ENCODE measurements at places on chromosomes 2 and 18.
A peak's percentile ranks its signal among the peaks of the same experiment; 100 is the strongest.

DNA sequence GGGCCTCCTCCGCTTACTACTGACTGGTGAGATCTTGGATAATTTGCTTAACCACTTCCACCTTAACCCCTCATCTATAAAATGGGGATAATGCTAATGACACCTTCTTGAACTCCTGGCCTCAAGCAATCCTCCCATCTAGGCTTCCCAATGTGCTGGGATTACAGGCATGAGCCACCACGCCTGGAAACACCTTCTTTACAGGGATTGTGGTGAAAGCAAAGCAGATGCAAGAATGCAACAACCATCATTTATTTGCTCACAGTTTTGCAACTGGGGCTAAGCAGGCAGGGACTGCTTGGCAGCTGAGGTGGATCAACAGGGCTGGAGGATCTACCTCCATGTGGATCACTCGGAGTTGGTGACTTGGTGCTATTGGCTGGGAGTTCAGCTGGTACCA is 76.2 kb upstream of the ZNF532 start:
- no peak for DNase-seq

GRCh38 chr18:50199921-50200320 is 5.0 kb upstream of the MYO5B start:
- no peak for DNase-seq

DNA sequence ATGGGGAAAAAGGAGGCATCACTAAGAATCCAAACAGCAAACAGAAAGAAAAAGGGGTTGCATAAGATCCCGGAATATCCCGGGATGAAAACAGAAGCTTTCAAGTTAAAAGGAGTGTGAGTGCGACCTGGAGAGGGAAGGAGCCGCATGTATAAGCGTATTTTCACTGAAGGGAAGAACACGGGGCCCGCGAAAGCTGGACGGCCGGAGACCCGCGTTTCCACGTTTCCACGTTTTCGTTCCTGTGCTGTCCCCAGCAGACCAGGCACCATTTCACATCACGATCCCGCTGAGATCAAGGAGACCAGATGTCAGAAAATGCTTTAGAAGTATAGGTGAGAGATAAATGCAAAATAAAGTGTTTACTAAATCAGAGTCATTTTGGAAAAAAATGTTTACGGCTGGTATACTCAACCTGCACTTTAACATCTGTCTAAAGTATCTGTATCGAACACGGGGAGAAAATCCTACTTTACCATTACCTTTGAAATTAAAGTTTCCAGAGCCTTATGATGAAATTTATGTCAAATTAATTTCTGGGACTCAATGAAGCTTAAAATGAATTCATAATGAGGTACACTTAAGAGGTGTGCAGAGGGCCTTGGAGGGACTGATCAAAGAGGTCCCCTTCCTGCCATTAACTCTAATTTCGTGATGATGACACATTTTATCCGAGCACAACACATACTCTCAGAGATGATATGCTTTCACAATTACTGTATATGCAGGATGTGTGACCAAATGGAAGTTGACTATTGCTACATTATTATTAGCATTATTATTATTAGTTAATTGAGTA is 71.0 kb upstream of the SALL3 start:
- DNase-seq: no peak

GRCh38 chr2:20526708-20527107 is 79.8 kb downstream of the RHOB start:
- no peak for DNase-seq

DNA sequence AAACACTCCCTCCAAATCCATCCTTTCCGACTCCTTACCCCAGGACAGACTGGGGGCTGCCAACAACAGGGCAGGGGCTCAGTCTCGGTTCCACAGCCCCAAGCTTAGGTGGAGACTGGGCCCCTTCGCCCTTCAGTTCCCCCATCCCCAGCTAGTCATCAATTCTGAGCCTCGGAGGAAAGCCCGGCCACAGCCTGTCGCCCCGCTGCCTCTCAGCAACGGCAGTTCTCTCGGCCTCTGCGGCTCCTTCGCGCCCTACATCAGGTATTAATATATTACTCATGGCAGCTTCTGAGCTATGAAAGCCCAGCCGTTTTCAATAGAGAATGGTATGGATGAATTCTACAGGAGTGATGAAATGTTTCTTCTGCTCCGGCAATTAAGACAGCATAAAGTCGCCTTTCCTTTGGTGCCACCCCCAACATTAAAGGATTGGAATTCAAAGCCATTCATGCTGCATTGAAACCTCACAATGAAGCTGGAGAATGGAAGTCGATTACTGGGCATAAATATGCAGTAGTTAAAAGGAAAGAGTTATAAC is 2.8 kb downstream of the HDAC4 start:
- no peak for DNase-seq

DNA sequence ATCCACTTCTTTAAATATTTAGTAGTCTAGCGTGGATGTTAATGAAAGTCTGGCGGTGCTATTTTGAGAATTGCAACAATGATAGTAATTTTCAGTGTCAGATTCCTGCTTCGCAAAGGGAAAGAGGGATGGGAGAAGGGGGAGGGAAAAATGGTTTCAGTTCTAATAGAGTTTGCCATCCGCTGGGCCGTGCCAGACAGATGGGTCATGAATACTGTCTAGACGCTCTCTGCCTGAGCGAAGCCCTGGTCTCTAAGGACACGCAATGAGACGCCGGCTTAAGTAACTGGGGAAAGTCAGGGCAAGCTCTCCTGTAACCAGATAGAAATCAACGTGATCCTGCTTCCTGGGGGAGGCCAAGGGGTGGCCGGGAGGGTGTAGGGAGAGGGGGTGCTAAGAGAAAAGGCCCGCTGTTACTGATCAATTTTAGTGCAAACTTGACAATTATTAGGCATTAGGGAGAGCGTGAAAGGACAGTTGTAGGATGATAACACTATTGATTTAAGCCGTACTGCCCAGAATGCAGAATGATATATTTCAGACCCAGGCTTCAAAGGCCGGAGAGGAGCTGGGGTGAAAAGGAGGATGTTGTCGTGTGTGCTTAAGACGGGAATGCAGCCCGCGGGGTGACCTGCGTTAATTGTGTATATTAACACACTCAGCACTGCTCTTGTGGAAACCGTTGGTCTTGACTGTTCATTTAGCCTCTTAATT is 229.2 kb downstream of the LDLRAD4 start:
- DNase-seq: no peak

DNA sequence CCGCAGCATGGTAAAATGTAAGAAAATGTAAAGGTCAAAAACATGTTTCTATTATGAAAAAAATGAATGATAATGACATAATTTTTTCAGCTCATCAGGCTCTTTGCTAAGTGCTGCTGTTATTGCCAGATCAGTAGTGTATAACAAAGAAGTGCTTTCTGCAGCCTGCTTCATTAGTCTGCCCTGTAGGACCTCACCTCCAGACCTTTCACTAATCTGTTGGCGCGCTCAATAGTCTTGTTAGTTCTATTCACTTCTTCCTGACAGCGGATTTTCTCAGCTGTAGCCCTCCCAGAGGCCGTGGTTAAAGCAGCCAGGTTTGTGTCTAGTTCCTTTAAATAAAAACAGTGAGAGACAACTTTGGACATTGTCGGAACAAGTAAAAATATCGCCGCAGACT is 97.7 kb downstream of the CDCA7 start:
- DNase-seq: no peak

- no peak for DNase-seq
Measured at GRCh38 chr2:145930318-145930717, 1410.4 kb upstream of the ZEB2 start.

DNA sequence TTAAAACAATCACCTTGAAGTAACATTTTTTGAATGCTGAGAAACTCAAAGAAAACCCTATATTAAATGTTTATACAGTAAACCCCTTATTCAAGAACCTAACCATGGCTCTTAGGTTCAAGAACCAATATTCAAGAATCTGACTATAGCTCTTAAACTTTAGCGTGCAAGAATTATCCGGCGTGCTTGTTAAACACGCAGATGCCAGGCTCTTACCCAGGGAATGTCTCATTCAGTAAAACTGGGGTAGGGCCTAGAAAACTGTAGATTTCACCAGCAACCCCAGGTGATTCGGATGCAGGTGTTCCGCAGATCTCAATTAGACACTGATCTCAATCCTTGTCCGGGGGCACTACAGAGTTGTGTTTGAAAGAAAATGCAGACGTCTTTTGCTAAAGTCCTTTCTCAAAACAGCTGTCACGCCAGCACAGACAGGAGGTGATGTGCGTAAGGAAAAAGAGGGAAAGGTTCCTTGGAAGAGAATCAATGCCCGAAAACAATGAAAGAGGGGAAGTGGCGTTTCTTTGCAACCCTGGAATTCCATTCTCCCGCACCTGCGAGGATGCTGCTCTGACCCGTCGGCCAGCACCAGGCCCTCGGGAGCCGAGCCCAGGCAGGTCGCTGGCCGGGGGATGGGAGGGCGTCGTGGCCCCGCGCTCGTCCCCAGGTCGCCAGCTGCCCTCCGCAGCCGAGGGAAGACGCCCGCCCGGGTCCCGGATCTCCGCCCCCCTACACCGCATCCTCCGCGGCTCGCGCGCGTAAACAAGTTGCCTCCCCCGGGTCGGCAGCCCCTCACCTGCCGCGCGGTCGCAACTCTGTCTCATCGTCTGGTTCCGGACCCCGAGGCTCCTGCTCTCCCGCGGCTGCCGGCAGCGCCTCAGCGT is 851 bp downstream of the EIF2AK3 start:
- DNase-seq: peak; percentile 53

DNA sequence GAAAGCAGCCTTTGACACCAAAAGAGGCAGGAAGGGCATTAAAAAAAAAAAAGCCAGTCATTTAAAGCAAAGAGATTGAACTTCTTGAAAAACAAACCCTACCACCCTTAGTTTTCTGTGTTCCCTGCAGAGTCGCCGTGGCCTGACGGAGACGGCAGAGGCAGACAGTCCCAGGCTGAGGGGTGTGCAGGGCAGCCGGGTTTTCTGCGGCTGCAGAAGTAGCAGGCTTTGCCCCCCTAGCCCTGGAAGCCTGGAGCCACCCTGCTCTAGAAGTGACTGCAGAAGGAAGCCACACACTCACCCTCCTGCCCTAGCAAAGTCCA is 2.8 kb downstream of the INPP5D start:
- no peak for DNase-seq

DNA sequence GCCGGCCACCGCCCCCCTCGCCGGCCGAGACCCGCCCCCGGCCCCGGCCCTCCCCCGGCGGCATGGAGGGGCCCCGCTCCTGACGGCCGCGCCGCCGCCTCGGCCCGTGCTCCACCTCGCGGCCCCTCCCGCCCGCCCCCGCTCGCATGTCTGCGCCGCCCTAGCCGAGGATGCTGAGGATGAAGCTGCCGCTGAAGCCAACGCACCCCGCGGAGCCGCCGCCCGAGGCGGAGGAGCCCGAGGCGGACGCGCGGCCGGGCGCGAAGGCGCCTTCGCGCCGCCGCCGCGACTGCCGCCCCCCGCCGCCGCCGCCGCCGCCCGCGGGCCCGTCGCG is 397 bp downstream of the ZCCHC2 start:
- DNase-seq: no peak

All from stimulated activated naive CD8-positive, alpha-beta T cell treated with anti-CD3 and anti-CD28 coated beads, Interleukin-15, amount 100 ng/mL, for 72 hours (primary cell).